ENCODE measurements at places on chromosomes 5 and 9.
A peak's percentile ranks its signal among the peaks of the same experiment; 100 is the strongest.

DNA sequence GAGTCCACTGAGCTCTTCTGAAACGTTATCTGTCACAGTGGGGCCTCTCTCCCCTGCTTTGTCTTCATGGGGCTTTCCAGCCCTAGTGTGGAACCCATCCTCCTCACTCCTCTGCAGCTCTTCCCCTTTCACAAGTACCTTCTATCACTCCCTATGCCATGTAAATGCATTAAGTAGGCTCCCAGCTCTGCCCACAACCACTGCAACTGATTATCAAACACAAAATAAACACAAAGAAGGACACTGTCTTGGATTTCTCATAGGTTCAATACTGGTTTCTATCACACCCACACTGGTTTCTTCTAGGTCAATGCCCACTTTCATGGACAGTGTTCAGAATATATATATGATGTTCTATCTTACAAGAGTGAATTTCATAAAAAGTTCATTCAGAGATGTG, 139.4 kb downstream of the GNAQ start:
- DNase-seq = peak; percentile 64

GRCh38 chr9:135884328-135885035, 22.9 kb downstream of the CAMSAP1 start:
- no peak for DNase-seq

- DNase-seq = no peak
Observed at GRCh38 chr9:92059661-92060060, 55.6 kb downstream of the SPTLC1 start.

DNA sequence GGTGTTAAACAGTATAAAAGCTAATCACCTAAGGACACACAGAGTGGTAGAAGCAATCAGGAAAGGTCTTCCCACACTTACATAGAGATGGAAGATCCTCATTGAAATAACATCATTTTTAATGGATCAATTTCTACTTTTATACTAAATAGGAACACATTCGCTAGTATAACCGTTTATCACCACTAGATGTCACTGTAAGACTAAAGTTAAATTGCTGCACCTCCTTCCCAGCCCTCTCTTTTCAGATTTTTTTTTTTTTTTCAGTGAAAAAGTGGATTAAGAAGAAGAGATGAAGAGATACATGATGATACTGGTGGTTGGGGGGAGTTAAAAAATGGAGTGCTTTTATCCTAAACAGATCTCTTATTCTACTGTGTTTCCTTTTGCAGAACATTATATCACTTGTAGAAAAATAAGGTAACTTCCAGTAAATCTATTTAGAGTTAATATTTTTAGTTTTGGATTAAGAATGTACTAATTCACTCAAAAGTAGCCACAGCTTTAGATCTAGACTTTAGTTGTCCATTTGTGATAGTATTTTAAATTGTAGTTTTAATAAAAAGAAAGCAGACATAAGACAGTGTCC, 116.9 kb upstream of the ARRDC3 start:
- peak; percentile 16 for DNase-seq

DNA sequence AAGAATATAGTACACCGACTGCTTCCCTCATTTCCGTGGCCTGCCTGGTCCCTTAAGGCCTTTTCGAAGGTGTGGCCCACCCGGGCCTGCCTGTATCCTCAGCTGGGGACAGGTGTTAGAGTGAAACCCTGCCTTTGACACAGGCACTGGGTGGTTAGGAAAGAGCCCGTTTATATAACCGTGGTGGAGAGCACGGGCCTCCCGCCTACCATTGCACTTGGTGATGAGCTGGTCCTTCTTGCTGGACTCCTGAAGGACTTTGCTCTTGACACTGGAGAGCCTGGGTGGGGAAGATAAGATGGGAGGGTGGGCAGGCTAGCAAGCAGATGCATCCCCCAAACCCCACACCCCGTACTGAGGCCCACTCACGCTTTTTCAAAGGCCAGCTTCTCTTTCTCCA, 2.3 kb downstream of the SPATA24 start:
- DNase-seq = no peak

- no peak for DNase-seq
Observed at GRCh38 chr5:144122641-144123040, 47.8 kb downstream of the YIPF5 start.

DNA sequence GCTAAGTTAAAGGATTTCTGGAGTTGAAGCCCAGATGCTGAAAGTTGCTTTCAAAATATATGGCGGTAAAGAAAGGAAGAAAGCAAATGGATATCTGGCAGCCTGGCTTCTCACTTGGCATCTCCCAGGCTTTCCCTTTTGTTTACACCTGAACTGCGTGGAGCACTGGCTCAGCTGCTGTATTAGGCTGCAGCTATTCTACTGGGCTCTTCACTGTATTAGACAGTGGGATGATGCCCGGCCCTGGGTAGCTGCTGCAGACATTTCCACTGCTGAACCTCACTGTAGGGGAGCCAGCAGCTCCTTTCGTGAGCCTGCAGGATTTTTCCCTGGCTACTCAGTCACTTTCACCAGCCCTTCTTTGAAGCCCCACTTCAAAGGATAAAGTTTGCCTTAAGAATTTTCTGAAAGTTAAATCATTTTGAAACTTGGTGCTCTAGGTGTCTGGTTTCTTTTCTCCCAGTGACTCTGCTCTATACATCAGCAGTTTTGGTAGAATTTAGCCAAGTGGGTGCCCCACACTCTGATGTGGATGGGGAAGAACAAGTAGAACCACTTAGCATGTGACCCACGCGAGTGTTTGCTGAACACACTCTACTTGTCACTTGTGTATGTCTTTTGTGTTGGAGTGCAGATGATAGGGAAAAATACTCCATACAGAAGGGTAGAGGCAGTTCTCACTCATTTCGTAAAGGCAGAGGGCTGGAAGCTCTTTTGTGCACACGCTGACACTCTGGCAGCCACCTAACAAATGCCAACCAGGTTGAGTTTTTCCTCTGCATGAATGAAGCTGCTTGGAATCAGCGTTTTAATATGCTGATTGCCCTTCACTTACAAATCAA, 49.9 kb downstream of the C9orf152 start:
- DNase-seq = no peak

- DNase-seq = no peak
Observed at GRCh38 chr5:62684310-62684709, 105.7 kb downstream of the LRRC70 start.

DNA sequence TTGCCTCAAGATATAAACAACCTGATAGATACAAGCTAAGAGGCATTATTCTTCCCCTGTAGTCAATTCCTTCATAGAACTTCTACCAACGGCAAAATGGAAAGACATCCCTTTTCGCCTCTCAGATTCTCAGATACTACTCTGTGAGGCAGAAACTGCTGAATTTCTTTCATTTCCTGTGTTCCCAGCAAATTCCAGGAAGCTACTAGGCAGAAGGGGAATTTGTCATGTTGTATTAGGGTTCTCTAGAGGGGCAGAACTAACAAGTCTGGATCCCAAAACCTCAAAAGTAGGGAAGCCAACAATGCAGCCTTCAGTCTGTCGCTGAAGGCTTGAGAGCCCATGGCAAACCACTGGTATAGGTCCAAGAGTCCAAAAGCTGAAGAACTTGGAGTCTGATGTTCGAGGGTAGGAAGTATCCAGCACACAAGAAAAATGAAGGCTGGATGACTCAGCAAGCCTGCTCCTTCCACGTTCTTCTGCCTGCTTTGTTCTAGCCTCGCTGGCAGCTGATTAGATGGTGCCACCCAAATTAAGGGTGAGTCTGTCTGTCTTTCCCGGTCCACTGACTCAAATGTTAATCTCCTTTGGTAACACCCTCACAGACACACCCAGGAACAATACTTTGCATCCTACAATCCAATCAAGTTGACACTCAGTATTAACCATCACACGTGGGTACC, 15.2 kb downstream of the RNF180 start:
- no peak for DNase-seq

GRCh38 chr9:88658311-88658822, 123.4 kb downstream of the NXNL2 start:
- no peak for DNase-seq

DNA sequence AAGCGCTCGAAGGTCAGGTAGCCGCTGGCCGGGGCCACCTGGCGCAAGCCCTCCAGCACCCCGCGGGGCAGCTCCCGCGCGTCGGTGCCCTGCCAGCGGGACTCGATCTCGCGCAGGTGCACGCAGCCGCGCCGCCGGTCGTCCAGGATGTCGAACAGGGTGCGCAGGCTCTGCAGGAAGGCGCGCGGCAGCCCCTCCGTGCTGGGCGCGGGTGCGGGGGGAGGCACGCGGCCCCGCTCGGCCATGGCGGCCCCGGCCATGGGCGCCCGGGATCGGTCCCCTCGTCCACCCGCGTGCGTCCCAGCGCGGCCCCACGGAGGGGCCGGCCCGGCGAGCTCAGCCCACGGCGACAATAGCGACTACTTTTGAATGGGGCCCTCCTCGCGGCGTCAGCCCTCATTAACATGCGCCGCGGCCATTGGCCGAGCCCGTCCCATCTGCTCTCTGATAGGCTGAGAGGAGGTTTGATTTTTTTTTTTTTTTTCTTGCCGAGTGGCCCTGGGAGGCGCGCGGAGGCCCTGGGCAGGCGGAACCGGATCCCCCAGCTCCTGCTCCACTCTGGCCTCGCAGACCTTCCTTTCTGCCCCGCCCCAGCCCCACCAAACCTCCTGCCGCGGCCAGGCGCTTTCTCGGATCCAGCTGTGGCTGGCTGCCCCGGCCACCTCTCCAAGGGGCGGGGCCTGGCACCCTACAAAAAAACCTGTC, at the start of gene SAPCD2:
SAPCD2 (minus strand) TSS at position 357 of the 705 bp plus-strand sequence; CDS start at position 260, 97 bp downstream.
- peak; percentile 92 for DNase-seq

DNA sequence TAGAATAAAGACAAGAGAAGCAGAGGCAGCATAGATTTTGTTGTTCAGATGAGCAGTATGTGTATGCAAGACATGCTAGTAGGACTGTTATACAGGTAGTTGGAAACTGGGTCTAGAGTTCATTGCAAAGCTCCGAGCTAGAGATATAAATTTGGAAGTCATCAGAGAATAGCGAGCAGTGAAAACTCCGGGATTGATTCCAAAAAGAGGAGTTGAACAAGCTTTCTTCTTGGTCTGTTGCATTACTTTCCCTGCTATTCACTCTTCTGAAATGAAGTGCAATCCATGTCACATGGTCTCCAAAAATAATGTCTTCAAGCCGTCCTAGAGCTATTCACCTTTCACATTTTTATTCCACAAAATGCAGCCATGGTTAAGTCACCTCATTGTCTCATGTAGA, 67.9 kb upstream of the ZNF462 start:
- DNase-seq = no peak

DNA sequence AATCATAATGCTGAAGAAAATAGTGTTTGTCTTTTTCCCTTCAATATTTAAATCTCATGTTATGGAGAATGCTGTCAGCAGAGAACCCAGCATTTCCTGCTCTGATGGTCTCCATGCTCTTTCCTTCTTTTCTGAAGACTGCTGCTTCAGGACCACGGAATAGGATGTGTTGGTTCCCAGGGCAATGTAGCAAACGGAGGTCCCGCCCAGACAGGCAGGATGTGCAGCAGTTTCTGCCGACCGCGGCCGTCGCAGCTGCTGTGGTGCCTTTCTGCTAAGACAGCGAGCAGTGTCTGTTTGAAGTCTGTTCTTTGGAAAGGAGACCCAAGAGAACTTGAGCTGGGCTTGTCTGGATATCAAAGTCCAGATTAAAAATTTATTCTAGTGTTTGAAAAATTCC, 654.3 kb downstream of the CCDC171 start:
- peak; percentile 10 for DNase-seq

DNA sequence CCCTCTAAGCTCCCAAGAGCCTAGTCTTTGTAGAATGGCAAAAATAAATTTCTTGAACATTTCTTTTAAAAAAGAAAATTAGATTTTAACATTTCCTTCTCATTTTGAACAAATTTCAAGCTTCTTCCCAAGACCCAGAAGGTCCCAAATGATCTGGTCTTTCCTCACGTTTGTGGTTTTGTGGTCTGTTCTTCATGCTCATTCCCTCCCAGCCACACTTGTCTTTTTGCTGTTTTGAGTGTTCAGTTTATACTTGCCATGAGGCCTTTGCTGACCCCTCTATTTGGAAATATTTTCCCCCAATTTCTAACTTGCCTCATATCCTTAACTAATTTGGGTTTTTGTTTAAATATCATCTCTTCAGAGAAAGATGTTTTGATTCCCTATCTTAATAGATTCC, 133.4 kb upstream of the PAPPA start:
- DNase-seq = no peak

GRCh38 chr5:135825373-135826220, 8.9 kb upstream of the SLC25A48 start:
- no peak for DNase-seq

- DNase-seq = no peak
Observed at GRCh38 chr5:30525353-30525752, 668.1 kb upstream of the CDH6 start.

- DNase-seq = no peak
Observed at GRCh38 chr9:134330590-134330989, 4.3 kb downstream of the RXRA start.

DNA sequence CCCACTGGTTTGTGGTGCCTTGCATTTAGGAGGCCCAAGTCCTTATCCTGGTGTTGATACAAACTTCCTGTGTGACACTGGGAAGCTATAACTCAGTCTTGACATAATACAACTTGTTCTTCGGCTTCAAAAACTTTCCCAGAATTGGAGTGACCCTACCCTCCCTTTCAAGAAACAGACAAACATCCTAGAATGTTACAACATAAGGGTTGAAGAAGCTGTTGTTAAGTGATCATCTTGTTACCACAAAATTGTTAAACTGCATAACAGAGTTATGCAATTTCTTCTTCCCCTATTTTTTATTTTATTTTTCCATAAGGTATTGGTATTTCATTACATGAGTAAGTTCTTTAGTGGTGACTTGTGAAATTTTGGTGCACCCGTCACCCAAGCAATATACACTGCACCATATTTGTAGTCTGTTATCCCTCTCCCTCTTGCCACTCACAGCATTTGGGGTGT, 21.3 kb downstream of the TLR4 start:
- peak; percentile 99 for DNase-seq

- DNase-seq = no peak
Observed at GRCh38 chr9:20732118-20732517, 48.1 kb downstream of the FOCAD start.

GRCh38 chr9:20788526-20789451, 104.7 kb downstream of the FOCAD start:
- DNase-seq = no peak

Data from MV-4-11 (cell line).